Activated T-helper 1 cell treated with anti-CD3 and anti-CD28 coated beads, Interleukin-12 subunit alpha, Interleukin-12 subunit beta, Interleukin-2, Interleukin-4 antibody, amounts not matched to agents 30 ng/mL and 10 ng/mL and 1 ng/mL, durations not matched to agents 14 hours and 24 hours and 36 hours (primary cell): ENCODE measurements at places on chromosomes 6 and 20.

- no peak overlapping the region for H3K27ac ChIP-seq
- no peaks in the 10 kb centered on the region for H3K36me3 ChIP-seq
- H3K27me3 ChIP-seq = no peaks in the 10 kb centered on the region
- H3K4me3 ChIP-seq = no peak overlapping the region
- H3K4me1 ChIP-seq = no peaks in the 10 kb centered on the region
Measured at GRCh38 chr6:92196325-92196724, 1223.0 kb downstream of the EPHA7 start.

DNA sequence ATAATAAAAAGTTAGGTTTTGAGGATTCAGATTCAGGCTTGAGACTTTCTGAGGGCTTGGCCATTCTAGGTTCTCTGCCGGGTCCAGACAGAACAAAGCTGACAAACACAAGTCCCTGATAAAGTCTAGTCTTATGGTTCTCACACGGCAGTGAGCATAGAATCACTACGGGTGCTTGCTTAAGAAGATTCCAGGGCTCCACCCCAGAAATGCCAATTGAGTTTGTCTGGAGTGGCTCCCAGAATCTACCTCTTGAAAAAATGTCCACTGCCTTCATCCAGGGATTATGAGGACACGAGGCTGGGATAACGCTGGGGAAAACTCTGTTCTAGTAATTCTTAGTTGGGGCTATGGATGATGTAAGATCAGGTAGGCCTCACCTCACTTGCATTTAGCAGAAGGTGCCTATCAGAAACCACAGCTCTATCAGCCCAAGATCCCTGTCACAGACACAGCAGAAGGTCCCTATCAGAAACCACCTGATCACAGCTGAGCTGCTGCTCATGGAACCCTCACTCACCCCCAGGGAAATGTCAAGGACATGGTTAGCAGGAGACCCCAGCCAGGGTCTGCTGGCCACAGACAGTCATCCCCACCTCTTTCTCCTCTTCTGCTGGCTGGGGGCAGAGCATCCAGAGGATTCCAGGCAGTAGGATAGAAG, 52.3 kb downstream of the RAB44 start:
- H3K27me3 ChIP-seq = no peaks in the 10 kb centered on the region
- H3K27ac ChIP-seq = no peak overlapping the region
- DNase-seq = no peak
- H3K4me3 ChIP-seq = no peak overlapping the region

DNA sequence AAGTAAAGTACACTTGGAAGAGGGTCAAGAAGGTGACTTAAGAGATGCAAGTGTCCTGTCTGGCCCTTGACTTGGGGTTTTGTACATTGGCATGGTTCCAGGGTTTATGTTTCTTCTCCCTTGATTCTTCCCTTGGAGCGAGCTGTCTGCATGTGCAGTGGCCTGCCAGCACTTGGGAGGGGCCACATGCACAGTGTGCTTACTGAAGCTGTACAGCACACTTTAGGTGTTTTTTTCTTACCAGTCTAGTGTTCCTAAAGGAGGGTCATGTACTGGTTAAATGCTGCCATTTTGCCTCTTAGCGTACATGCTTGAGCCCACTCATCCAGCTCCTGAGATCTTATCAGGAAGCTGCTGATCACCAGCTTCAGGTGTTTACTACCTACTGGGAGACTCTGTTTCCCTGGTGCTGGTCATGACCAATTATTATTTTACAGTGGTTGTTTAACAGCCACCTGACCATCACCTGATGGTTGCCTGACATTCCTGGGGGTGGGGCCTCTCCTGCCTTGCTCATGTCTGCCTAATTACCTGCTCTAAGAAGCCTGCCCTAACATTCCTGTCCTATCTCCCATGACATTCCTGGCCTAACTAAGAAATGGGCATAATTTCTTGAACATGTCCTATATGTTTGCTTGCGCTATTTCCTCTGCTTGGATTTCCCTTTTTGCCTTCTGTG, 182.9 kb downstream of the MCHR2 start:
- DNase-seq = no peak
- H3K27ac ChIP-seq = no peak overlapping the region
- no peaks in the 10 kb centered on the region for H3K36me3 ChIP-seq

DNA sequence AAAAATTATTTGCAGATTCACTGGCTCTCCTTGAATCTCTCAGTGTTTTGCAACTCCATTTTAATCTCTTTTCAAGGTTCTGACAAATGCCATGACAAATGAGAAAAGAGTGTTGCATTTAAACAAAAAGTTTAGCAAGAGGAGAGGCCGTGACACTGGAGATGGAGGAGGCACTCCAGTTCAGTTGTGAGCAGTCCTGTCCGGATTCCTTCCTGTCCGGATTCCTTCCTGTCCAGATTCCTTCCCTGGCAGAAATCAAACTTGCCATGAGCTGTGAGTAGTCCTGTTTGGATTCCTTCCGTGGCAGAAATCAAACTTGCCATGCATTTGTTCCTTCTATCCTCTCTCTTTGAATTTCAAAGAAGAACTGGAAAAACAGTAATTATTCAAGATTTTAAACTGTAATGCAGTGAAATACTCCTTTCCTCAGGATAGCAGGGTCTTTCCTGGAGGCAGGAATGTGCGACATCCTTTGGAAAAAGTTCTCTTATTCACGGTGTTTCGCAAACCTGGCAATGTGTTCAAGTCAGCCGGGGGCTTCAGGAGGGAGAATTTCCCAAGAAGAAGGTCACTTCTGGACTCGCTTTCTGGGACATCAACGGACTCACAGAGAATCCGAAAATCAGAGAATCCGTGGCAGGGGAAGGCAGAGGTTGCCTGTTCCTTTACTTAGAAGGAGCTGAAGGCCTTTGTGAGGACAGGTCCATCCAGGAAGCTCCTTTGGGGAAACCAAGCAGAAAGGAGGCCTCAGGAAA, 48.7 kb upstream of the DACT2 start:
- H3K36me3 ChIP-seq = no peaks in the 10 kb centered on the region
- no peak overlapping the region for H3K4me3 ChIP-seq
- H3K4me1 ChIP-seq = no peaks in the 10 kb centered on the region
- H3K27ac ChIP-seq = no peak overlapping the region

DNA sequence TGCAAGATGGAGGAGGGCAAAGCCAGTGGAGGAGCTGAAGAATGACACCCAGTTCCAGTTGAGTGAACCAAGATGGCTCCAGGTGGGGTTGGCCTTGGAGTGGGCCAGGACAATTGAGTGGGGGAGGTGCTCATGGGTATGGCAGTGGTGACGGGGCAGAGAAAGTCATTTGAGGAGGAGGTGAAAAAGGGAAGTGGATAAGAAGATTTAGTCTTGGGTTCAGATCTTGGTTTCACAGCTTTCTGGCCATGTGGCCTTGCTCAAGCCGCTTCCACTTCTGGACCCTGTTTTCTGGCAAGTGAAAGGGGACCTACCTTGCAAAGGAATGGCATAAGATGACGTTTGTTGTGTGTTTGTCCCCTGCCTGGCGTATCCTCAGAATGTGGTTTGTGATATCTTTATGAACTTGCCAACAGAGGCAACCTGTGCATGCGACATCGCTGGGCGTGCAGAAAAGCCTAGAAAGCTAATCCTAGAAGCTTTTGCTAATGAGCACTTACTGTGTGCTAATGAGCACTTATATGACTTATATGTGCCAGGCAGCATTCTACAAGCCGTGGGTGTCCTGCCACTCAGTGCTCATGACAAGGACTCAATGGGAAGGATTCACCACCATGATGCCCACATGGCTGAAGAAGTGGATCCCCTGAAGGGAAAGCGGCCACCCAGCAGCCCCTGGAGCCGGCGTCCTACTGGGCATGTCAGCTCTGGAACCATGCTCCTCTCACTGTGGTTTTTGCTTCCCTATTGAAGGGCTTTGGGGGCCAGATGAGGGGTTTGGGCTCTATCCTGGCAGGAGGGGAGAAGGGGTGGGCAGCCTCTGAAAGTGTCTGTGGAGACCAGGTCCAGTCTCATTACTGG, 23.6 kb upstream of the STX16 start:
- no peak overlapping the region for H3K4me3 ChIP-seq
- H3K36me3 ChIP-seq = no peaks in the 10 kb centered on the region
- H3K27me3 ChIP-seq = peaks cover 8% of the 10 kb centered on the region
- no peak overlapping the region for H3K27ac ChIP-seq

DNA sequence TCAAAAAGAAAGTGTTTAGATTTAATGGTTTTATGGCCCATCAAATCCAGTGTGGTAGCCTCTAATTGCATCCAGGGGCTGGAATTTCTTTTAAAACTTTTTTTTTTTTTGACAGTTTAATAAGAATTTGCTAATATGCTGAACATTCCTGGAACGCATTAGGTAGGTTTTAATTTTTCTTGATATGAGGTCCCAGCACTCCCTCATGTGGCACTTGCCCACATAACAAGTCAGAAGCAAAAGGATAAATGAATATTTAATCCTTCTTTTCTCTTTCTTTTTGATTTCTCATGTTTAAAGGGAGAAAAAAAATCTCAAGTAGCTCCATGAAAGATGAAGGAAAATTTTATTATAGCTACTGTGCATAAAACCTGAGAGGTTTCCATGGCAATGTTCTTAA, 13.5 kb downstream of the HAO1 start:
- no peaks in the 10 kb centered on the region for H3K4me1 ChIP-seq
- no peak overlapping the region for H3K27ac ChIP-seq
- H3K27me3 ChIP-seq = no peaks in the 10 kb centered on the region
- no peaks in the 10 kb centered on the region for H3K36me3 ChIP-seq
- DNase-seq = no peak
- H3K4me3 ChIP-seq = no peak overlapping the region

DNA sequence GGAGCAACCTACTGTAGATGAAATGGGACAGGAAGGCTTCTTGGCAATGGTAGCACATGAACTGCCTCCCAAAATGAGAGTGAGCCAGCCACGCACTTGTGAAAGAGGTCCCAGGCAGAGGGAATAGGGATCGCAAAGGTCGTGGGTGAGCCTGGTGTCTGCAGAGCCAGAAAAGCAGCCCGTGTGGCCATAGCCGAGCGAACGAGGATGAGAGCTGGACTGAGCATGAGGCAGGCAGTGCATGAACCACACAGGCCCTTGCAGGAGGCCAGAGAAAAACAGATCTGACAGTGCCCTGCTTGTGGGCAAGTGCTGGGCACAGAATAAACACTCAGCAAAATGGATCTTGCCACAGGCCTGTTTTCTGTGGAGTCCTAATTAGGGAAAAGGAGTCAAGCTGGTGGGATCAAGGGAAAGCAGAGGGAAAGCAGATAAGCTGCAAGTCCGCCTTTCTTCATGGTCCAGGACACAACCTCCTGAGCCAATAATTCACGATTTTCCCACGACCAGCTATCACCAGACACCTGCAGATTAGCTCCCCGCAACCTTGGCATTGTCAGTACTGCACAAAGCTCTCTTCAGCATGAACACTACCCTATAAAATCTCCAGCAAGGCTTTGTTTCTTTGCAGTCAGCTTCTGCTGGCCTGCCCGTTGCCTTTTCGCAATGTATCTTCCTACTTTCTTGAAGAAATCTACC, 44.0 kb downstream of the GCNT2 start:
- no peak overlapping the region for H3K27ac ChIP-seq
- H3K27me3 ChIP-seq = peaks cover 1% of the 10 kb centered on the region
- H3K4me3 ChIP-seq = no peak overlapping the region
- peaks cover 2% of the 10 kb centered on the region for H3K36me3 ChIP-seq
- H3K4me1 ChIP-seq = no peaks in the 10 kb centered on the region

DNA sequence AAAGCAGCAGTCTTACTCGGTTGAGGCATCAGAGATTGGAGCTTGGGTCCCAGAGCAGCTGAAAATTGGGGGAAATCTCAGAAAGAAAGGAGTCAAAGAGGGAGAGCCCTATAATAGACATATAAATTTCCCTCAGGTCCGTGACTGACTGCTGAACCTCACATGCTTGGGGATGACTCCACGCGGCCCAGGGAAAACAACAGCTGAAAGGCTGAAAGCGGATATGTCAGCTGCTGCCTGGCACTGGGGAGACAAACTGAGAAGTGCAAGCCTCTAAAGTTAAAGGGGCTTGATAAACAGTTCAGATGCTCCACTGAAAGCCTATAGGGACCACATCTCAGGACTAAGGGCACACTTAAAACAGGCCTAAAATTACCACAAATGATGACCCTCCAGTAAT, 255.9 kb upstream of the RIN2 start:
- no peaks in the 10 kb centered on the region for H3K27me3 ChIP-seq
- no peak overlapping the region for H3K4me3 ChIP-seq
- no peaks in the 10 kb centered on the region for H3K4me1 ChIP-seq
- H3K36me3 ChIP-seq = no peaks in the 10 kb centered on the region
- no peak overlapping the region for H3K27ac ChIP-seq

DNA sequence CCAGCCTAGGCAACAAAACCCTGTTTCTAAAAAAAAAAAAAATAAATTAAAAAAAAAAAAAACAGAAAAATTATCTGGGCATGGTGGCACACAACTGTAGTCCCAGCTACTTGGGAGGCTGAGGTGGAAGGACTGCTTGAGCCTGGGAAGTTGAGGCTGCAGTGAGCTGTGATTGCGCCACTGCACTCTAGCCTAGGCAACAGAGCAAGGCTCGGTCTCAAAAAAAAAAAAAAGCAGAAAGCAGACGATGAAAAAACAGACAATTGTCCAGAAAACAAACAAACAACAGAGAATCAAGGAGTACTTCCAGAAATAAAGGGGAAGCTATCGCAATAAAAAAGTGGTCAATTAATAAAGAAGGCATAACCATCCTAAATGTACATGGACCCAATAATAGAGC, 229.4 kb downstream of the GMDS start:
- H3K4me3 ChIP-seq = no peak overlapping the region

- H3K27me3 ChIP-seq = no peaks in the 10 kb centered on the region
- DNase-seq = no peak
- no peak overlapping the region for H3K4me3 ChIP-seq
- no peaks in the 10 kb centered on the region for H3K36me3 ChIP-seq
Measured at GRCh38 chr6:112951829-112952228, 604.7 kb downstream of the RFPL4B start.

GRCh38 chr20:16224836-16225235, 348.4 kb downstream of the KIF16B start:
- no peaks in the 10 kb centered on the region for H3K4me1 ChIP-seq
- no peaks in the 10 kb centered on the region for H3K27me3 ChIP-seq
- H3K36me3 ChIP-seq = no peaks in the 10 kb centered on the region
- H3K4me3 ChIP-seq = no peak overlapping the region
- no peak overlapping the region for H3K27ac ChIP-seq

DNA sequence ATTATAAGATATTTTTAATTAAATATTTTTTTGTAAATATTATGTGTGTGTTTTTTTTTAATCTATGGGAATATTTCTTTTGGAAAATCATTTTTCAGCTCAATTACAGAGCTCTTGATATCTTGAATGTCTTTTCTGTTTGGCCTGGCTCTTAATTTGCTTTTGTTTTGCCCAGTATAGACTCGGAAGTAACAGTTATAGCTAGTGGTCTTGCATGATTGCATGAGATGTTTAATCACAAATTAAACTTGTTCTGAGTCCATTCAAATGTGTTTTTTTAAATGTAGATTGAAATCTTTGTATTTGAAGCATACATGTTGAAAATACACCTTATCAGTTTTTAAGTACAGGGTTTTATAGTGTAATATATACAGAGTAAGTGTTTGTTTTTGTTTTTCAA, 2.6 kb downstream of the ID4 start:
- H3K4me1 ChIP-seq = no peaks in the 10 kb centered on the region
- peaks cover 46% of the 10 kb centered on the region for H3K27me3 ChIP-seq
- DNase-seq = no peak
- no peak overlapping the region for H3K27ac ChIP-seq
- H3K4me3 ChIP-seq = no peak overlapping the region

GRCh38 chr6:14754751-14755513, 490.9 kb upstream of the JARID2 start:
- DNase-seq = no peak
- no peak overlapping the region for H3K4me3 ChIP-seq
- H3K36me3 ChIP-seq = no peaks in the 10 kb centered on the region
- H3K27me3 ChIP-seq = no peaks in the 10 kb centered on the region
- peak overlapping the region; percentile 88 for H3K27ac ChIP-seq

GRCh38 chr6:149335924-149336608, 18.6 kb downstream of the TAB2 start:
- peak overlapping the region; percentile 76 for H3K4me3 ChIP-seq
- H3K36me3 ChIP-seq = peaks cover 22% of the 10 kb centered on the region
- peak; percentile 22 for DNase-seq
